ENCODE measurements at places on chromosomes 5 and 9.

GRCh38 chr9:89670114-89670513, 65.3 kb downstream of the GADD45G start:
- DNase-seq = no peak

- DNase-seq = no peak
Measured at GRCh38 chr5:64575561-64575960, 69.7 kb downstream of the RGS7BP start.

GRCh38 chr9:38337181-38337580, 55.3 kb upstream of the ALDH1B1 start:
- no peak for DNase-seq

GRCh38 chr5:99133921-99134320, 205.1 kb upstream of the CHD1 start:
- DNase-seq = no peak

GRCh38 chr9:109336409-109336808, 15.6 kb upstream of the EPB41L4B start:
- no peak for DNase-seq

- no peak for DNase-seq
Measured at GRCh38 chr5:106843812-106844416, 826.8 kb downstream of the EFNA5 start.

DNA sequence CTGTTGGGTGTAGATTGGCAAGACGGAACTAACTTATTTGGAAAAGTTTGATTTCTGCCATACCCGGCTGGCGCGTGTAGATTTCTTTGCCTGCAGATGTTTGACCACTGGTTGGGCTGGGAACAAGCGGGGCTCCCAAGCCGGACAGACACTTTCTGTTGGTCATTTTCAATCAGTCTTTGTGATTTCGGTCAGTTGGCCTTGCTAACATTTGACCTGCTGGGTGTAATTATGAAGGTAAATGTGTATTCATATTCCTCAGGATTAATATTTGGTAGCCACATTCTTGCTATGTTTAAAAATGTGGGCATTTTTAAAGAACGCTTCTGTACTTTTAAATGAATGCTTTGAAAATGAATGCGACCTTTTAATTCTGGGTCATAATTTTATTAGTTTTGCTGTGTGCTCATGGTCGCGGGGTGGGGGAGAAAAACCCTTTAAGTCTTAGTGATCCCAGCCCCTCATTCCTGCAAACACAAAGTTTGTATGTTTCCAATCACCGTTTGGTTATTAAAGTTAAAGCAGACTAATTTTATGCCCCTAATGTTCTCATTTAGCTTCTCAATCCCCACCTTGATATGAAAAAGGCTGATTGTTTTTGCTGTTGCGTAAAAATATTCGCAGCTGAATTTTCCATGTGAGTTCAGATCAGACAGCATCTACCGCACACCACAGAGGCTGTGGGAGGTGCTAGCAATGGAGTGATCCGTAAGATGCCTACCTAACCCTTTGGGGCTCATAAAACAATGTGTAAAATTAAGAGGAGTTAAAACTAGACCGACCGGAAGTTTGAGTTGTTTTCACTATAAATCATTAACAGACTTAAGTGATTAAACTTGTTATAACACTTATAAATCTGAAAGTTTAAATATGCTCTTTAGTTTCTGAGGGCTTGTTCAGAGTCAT, 1.5 kb downstream of the RASGRF2 start:
- no peak for DNase-seq

GRCh38 chr9:136002881-136003280, 41.7 kb upstream of the UBAC1 start:
- DNase-seq = no peak

DNA sequence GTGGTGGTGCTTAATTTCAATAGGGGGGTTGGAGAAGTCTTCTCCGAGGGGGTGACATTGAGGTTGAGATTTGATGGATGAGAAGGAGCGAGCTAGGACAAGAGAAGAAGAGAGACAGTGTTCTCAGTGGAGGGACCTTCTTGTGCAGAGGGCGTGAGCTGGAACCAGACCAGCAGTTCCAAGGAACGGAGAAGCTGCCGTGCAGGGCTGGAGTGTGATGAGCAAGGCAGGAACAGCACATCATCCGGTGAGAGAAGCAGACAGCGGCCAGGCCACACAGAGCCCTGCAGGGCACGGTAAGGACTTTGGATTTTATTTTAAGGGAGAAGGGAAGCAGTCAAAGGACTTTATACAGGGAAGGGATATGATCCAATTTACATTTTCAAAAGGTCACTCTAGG, 206.9 kb downstream of the MELK start:
- DNase-seq = no peak

DNA sequence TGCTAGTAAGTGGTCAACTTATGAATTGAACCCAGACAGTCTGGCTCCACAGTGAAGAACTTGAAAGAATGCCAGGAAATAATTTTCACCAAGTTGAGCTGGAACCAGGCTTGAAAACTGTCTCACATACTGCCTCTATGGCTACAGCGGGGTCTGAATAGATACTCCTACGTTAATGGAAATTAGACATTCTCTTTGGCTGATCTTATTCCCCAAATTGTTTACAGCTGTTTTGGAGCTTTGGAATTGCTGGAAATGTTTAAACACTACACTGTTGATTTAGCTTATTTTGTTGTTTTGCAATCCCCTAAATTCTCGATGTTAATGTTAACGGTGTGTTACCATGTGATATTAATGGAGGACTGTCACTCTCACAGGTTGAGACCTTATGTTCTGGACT, 146.4 kb downstream of the FBXL7 start:
- no peak for DNase-seq

DNA sequence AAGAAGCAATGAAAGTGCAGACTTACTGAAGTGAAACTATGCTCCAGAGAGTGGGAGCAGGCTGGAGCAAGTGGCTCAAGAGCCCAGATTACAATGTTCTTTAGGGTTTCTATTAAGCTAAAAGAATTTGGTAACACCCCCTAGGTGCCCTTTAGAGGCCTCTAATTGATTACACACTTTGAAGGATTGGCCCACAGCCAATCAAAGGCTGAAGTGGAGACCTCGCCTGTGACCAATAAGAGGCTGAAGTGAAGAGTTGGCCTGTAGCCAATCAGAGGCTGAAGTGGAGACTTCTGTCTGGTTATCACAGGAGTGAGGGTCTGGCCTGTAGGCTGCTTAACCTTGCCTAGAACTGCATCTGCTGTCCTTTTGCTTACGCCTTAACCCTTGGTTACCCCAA, 46.7 kb upstream of the SPATA31C2 start:
- DNase-seq = no peak

- DNase-seq = no peak
Measured at GRCh38 chr9:8374471-8374870, 574.9 kb upstream of the DMAC1 start.

GRCh38 chr9:91192381-91193086, 169.2 kb downstream of the AUH start:
- DNase-seq = no peak

DNA sequence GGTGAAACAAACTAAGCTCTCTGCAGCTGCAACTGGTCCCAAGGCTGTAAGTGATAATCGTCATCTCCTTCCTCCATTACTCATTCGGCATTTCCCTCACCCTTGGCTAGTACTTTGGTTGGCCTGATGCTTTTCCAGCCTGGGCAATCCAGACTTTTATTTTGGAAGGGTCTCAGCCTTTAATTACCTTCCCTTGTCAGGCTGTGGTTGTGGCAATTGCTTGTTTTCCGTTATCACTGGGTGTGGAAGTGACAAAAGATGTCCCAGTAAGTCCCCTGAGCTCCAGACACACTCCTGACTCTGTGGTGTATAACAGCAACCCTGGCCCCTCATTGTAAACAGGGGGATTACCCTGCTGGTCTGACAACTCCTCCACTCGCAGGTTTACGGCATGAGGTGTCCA, 6.3 kb upstream of the FAF2 start:
- DNase-seq = no peak

- DNase-seq = no peak
Measured at GRCh38 chr5:174273325-174273724, 227.8 kb downstream of the NSG2 start.

DNA sequence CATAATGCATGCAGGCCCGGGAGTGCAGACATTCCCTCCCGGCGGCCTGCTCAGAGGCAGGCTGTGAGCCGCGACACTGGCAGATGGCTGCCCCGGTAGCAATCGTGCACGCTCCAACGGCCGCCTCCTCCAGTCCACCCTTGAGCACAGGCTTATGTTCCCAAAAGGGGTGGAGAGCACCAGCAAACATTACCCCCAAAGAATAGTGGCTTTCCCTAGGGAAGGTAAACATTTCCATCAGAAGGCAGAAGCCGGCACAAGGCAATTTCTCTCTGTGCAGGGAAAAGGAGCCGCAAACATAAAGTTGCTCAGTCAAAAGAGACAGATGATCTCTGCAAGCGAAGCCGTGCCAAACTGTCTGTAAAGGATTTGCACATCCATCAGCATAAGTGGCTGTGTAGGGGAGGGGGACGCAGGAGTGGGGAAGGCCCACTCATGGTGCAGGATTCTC, 92.5 kb downstream of the SIL1 start:
- DNase-seq = no peak

DNA sequence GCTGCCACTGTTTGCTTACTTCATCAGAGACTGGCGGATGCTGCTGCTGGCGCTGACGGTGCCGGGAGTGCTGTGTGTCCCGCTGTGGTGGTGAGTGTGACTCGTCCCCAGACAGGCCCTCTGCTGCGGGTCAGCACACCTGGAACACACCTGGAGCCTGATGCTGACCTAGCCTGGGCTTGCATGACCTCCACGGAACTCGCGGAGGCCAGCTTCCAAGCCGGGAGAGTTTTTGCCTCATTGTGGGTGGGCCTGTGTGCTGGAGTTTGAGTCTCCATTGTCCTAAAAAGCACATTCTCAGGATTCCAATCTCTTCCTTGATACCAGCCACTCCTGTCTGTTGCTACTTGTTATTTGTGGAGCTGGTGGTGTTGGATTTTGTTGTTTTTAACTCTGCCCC, 28.1 kb downstream of the SLC22A4 start:
- DNase-seq = no peak

- no peak for DNase-seq
Measured at GRCh38 chr9:131366761-131367401, 27.0 kb upstream of the PRRC2B start.

- peak; percentile 96 for DNase-seq
Measured at GRCh38 chr5:139746691-139747582, 48.7 kb upstream of the PSD2 start.

- no peak for DNase-seq
Measured at GRCh38 chr9:113184539-113184938, 33.7 kb downstream of the SLC31A2 start.

GRCh38 chr9:70586476-70586875, 172.0 kb upstream of the KLF9 start:
- no peak for DNase-seq

DNA sequence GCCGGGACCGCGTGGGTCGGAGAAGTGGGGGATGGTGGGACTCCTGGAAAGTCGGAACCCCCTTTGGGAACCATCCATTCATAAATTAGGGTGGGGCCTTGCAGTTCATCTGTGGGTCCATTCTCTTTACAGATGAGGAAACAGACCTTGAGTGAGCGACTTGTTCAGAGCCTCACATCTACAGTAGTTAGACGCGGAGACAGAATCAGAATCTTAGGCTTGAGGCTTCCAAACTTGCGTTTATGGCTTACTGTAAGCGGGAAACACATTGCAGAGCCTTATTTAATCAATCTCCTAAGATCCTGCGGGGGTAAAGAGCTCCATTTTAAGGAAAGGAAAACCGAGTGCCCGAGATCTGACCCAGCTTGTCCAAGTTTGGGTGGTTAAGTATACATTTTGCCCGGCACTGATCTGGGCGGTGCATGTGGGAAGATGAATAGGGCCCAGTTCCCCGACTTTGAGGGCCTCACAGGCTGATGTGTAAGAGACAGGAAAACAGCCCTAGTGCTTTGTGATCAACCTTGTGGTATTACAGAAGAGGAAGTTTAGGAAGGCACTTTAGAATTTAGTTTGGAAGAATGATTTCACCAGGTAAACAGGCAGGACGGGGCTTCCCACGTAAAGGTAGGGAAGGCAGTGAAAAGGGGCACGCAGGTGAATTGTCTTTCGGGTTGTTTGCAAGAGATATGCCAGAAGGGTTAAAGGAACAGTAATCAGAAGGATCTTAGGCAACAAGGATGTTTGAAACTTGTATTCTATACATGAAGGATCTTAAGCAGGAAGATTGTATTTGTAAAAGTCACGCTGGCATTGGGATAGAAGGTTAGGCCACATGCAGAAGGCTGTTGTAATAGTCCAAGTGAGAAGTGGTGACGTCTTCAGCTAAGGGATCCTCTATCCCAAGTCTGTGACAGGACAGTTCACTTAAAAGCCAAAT, 744 bp downstream of the TARS1 start:
- peak; percentile 18 for DNase-seq

DNA sequence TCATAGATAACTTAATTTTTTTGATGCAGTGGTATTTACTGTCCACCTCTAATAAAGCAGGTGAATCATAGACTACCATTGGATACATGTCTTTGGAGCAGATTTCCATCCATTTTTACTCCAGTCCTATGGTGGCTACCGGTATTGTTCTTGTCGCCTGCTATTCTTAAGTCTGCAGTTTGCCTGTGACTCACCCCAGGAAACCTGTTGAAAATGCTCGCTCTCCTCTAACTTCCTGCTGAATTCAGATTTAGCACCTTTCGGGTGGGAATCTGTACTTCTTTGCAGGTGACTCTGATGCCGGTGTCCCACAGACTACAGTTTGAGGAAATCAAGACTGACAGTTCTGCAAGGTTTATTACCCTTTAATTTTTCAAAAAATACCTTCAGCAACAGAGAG, 58.8 kb upstream of the DHFR start:
- DNase-seq = no peak

DNA sequence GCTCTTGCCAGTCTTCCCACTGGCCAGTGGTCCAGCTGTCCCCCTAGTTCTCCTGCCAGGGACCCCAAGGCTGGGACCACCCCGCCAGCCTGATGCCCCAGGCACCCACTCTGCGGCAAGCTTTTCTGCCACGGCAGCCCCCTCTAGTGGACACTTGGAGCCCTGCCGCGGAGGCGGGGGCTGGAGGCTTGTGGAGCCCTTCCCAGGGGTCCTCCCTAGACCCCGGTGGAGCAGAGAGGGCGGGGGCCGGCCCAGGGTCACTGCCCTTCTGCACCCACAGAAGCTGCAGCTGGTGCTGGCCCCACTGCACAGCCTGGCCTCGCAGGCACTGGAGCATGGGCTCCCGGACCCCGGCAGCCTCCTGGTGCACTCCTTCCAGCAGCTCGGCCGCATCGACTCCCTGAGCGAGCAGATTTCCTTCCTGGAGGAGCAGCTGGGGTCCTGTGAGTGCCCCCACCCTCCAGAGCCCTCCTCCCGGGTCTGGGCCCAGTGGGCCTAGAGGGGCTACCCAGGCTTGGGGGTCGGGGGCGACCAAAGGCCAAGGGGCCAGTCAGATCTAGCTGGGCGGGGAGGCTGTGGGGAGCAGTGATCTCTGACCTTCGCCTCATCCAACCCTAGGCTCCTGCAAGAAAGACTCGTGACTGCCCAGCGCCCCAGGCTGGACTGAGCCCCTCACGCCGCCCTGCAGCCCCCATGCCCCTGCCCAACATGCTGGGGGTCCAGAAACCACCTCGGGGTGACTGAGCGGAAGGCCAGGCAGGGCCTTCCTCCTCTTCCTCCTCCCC, 9.1 kb downstream of the EGFL7 start:
- DNase-seq = peak; percentile 24

Measured in naive B cell (primary cell).